Hematopoietic multipotent progenitor cell treated with erythropoietin and hydrocortisone succinate and interleukin-3 and kit ligand, for 6 days (in vitro differentiated cells): ENCODE measurements at places on chromosomes 2 and 18.
A peak's percentile ranks its signal among the peaks of the same experiment; 100 is the strongest.

DNA sequence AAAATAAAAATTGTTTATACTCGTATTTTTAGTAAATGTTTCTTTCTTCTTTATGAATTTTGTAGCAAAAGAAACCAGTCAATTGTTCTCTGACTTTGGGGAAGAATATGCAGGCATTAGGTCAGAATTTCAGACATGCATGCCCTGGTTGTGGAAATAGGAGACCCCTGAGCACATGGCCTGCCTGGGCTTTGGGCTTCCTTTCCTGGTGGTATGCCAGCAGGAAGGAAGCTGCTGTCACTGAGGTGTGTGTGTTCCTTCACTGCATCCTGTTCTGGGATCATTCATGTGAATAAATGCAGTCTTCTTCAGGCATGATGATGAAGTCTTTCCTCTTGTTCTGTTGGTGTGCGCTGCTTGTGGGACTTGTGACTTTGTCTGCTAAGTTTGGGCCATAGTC is 920.2 kb upstream of the VRK2 start:
- DNase-seq: no peak

DNA sequence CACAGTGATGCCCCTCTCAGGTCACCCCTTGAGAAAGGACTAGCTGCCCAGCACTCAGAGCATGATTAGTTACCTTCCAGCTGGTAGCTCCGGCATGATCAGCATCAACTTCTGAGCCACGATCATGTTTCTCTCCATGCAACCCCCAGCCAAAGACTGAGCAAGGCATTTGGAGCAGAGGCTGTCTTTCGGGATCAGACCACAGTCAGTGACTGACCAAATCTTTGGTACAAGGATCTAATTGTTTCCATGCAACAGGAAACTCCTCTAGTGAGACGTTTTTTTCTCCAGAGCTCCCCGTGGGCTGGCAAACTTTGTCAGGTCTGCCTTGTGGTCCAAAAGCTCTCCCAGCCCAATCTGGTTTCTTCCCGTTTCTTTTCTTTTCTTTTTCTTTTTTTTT is 244.3 kb downstream of the METTL4 start:
- no peak for DNase-seq

DNA sequence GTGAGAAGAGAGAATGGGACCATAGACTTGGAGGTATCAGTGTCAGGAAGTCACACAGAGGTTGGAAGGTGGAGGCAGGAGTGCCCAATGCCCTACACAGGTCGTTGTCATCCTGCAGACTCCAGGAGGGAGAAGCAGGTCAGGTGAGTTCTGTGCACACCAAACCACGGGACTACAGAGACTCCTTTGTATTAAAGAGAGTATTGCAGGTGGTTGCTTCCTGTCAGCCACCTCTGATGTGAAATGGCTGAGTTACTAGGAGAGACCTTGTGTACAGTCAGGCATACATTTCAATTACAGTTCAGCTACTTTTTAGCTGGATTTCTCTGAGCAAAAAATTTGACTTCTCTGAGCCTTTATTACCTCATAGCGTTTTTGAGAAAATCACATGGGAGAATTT is 51.6 kb downstream of the SPP2 start:
- no peak for DNase-seq

DNA sequence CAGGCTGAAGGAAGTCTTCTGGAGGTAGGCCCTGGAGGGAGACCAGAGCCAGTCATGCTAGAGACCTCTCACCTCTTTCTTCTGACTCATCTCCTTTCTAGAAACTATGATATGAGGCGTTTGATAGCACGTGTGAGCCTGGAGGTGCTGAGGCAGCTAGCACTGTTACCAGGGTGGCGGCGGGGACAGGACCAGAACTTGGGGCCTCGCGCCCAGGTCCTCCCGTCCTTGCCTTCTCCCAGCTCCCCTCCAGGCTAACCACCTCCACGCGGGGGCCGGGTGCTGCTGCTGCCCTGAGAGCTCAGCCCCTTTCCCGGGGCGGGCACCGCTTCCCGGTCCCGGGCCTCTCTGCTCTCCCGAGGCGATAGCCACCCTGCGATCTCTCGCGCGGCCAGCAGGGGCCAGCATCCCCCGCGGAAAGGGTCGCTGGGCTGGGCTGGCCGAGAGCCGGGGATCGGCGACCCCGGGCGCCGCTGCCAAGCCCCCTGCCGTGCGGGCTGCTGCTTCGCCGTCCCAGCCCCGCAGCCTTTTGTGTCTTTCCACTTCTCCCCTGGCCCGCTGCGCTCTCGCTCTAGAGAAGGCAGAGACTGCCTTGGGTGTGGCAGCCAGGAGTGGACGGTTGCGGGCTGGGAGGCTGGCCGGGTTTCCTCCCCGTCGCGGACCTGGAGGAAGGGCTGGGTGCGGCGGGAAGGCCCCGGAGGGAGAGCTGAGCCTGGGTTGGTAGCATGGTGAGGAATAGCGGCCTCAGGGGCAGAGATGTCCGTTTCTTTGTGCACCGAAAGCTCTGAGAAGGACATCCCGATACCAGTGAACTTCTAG is 49.1 kb downstream of the TMEM17 start:
- DNase-seq: peak; percentile 63

GRCh38 chr2:149420053-149420963 is 89.9 kb downstream of the LYPD6 start:
- no peak for DNase-seq

DNA sequence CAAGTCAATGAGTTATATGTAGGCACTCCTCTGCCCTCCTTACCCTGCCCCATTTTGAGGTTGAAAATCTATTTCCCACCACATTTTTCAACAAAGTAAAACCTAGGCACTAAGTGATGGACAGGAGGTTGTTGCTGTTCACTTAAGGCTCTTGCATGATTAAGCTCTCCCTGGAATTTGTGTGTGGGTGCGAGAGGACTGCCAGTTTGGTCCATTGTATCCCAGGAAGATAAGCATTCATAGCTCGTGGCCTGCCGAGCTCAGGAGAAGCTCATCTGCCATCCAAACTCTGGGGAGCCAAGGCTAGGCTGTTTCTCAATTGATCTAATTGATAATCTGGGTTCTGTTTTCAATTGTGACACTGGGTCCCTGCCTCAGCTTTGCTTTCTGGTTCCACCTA is 4.7 kb upstream of the MAP4K4 start:
- DNase-seq: no peak

DNA sequence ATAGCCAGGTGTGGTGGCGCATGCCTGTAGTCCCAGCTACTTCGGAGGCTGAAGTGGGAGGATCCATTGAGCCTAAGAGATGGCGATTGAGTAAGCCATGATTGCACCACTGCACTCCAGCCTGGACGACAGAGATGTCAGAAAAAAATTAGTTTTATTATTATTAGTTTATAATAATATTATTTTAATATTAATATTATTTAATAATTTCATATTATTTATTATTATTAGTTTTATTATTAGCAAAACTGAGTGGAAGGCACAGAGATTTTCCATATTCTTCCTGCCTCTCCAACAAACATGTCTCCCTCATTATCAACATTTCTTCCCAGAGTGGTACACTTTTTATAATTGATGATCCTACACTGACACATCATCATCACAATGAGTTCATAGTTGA is 278.2 kb downstream of the SOX11 start:
- no peak for DNase-seq

GRCh38 chr18:26090130-26091046 is at the start of gene SS18:
TSS of gene SS18 (minus strand) at chr18:26090613. CDS start at chr18:26090569, 44 bp downstream.
- DNase-seq: peak; percentile 97

- peak; percentile 54 for DNase-seq
Observed at GRCh38 chr2:28621172-28622100, 125.6 kb downstream of the PLB1 start.

DNA sequence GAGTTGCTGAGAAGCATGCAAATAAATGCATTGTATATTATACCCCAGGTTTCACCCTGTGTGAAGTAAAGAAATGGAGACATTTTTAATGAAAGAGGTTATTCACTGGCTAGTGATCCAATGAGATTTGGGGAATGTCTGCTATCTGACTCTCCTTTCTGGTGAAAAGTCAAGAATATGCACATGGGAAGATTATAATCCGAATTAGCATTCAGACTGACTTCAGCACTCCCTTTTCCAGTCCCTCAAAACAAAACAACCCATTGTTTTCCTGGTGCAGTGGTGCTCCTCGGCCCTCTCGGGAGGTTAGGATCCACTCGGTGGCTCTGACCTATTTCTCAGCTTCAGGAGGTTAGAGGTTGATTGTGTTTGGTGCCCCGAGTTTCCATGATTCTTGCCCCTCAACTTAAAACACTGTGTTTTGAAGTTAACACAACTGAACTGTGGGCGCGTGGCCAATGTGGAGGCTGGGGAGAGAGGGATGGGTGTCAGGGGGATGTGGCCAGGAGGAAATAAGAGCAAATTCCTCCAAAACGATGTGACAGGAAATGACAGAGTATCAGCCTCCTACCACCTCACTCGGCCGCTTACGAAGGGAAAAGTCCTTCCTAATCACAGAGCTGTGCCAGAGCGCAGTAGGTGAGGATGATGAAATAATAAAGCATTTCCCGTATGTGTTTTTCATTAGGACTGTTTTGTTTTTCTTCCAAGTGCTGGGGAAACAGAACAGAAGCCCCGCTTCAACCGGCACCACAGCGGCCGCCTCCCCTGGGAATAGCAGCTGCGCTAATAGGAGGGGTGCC is 440.1 kb downstream of the MTX2 start:
- DNase-seq: no peak

DNA sequence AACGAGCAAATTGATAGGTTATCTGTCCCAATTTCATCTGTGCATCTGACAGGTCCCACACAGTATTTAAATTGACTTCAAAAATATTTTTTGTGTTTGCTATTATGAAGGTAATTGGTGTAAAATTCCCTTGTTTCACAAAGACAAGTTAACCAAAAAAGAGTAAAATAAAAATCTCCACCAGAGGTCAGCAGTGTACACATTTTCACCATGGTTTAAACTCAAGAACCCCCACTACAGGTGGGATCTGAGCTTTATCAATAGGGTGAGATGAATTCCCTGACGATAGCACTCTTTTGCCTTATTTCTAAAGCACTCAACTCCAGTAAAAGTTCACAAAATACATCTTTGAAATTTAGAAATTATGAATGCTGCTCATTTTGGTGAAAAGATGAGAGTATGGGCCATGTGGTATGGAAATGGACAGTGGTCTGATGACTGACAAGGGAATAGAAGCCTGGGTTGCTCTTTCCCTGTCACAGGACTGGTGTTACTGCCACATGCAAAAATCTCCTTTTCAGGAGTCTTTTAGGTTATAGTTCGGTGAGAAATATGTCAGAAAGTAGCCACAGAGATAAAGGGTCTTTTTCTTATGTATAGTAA is 68.0 kb downstream of the SERPINB8 start:
- DNase-seq: peak; percentile 62

- peak; percentile 15 for DNase-seq
Observed at GRCh38 chr18:42141439-42141838, 186.4 kb downstream of the PIK3C3 start.

GRCh38 chr18:76388891-76389423 is 106.1 kb downstream of the ZNF516 start:
- no peak for DNase-seq

DNA sequence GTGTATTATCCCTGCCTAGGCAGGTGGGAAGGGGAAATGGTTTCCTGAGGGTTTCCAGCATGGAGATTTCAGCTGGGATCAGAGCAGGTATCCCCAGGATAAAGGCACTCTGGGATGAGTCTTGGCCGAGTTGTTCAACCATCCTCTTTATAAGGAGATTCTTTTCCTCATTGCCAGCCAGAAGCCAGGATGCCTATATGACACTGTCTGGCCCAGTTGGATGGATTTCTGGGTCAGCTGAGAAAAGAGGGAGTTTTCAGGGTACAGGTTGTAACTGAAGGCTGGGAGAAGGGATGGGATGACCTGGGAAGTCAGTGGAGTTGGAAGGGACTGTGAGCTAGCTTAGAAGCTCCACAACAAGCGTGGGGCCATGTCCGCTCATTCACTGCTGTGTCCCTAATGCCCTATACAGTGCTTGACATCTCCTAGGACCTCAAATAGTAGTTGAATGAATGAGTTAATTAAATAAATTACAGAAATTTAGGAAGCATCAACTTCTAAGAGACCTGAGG is 8.3 kb downstream of the RHOB start:
- DNase-seq: no peak

DNA sequence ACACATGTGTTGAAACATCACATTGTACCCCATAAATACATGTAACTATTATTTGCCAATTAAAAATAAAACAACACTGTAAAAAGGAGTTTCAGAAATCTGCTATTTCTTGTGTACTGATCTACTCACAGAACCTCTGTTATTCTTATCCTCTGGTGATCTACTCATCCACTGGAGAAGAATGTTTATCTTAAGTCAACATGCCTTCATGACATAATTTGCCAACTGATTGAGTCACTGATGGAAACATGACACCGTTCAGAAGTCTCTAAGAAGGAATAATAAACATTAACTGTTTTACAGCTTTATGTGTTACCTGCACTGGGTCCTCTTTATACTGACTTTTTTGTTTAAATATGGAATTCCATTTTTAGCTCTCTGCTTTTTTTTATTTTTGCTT is 555.2 kb downstream of the DCDC2C start:
- no peak for DNase-seq

GRCh38 chr2:86017901-86018896 is 87.5 kb downstream of the POLR1A start:
- no peak for DNase-seq

- DNase-seq: peak; percentile 8
Observed at GRCh38 chr2:79235135-79235534, 75.6 kb upstream of the REG3A start.

DNA sequence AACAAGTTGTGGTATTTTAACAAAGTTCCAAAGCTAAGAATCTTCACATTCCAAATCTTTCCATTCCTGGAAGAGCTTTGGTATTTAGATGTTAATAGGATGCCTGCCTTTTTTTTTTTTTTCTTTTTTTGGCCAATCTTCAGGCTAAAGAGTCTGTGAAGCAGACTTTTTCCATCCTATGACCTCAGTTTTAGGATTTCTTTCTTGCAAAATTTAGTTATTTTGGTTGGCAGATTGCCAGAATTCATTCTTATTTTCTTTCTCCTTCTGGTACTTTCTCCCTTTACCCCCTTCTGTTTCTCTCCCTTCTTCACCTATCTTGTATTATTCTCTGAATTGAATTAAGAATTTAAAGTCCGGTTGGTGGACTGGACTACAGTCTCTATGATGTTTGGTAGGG is 217.8 kb upstream of the REV1 start:
- no peak for DNase-seq

GRCh38 chr2:168357797-168358472 is 98.1 kb upstream of the CERS6 start:
- DNase-seq: no peak

DNA sequence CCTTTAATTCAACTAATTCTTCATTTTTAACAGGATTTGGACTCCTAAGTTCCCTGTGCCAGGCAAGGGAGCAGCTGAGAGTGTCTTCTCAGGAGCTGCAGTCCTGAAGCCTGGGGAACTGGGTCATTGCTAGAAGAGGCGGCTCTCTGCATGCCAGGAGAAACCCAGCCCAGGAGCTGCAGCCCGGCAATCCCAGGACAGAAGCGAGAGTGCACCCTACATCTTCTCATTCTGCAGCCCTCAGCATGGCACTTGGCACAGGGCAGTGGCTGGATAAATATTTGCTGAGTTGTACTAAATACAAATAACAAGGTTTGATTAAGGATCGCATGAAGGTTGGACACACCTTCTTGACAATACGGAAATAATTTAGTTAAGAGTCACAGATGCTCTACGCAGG is 244.9 kb upstream of the PXDN start:
- no peak for DNase-seq
